ENCODE measurements at places on chromosomes 4 and X. TPM values are rescaled to one million over a fixed set of nuclear protein-coding genes. Genes with fewer than 3 reads are reported as not detected.

DNA sequence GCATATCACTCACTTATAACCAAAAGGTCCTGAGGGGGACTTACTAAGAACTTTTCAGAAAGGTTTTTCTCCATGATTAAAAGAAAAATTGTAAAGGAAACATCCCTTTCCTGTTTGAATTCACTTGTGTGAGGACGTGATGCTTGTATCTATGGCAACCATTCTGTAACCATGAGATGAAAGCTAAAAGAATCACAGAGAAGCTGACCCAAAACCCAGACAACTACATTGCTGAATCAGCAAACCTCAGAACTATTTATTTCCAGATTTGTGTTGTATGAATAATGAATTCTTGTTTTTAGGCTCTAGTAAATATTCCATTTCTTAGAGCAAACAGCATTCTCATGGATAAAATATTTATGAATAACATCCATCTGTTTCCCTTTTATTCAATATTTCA lies 91.2 kb downstream of the RCHY1 start:
- no peak for DNase-seq

- peak; percentile 24 for DNase-seq
These were observed 2.2 kb downstream of the SRP72 start for GRCh38 chr4:56469489-56470210.

BBS12 gene
- 3.4 TPM for total RNA-seq

DNA sequence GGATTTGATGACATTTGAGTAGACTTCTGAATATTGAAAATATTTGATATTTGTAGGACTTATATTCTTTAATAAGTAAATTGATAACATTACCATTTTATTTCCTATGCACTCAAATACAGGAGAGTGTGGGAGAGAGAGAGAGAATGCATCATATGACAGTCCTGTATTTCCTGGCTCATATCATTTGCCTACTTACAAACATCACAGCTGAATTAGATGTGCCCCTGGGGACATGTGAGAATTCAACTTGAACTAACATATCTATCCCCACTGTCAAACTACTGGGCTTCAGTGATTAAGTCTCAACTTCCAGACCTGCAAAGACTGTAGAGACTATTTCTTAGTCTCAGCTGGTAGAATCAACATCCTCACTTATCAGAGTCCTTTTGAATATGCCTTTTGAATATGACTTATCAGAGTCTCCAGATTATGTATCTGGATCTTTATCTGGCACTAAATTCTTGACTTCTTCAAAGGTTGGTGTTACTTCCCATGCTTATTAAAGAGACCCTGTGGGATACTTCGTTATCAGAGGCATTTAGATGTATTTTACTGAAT lies 75.5 kb downstream of the PABPC4L start:
- DNase-seq = no peak

GRCh38 chr4:20176881-20177280 lies 74.8 kb upstream of the SLIT2 start:
- no peak for DNase-seq

All from B cell (primary cell).